ENCODE measurements at places on chromosomes 6 and 20.

DNA sequence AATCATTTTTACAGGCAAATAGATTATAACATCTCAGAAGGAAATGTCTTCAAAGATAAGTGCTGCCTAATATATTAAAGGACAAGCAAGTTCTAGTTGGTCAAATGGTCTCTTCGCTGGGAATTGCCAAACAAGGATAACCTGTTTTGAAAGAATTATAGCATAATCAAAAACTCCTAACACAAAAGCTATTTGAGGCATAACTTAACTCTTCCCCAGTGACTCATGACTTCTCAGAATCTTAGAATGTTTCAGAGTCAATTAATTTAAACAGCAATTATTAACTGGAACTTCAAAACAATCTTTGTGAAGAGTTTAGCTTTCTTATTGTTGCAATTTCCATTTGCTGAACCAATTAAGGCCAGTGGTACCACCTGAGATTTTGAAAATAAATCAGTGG is 126.6 kb downstream of the MTFR2 start:
- DNase-seq, result no peak

- no peak for DNase-seq
Measured at GRCh38 chr6:19752746-19753145, 84.4 kb upstream of the ID4 start.

DNA sequence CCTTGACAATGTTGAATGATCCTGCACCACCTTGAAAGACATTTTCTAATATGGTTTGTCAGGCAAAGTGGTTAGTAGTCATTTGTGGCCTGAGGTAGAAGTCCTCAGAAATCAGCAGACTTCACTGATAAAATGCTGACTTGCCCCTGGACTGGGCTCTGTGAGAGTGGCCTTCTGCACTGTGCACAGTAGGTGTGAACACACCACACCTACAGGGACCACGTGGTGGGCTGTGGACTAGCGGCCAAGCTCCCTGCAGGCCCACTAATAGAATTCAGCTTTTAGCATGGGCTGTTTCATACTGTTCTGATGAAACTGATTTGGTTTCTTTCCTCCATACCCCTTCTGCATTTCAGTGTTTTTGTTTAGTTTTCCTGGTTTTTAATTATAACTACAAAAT is 7.3 kb downstream of the BPHL start:
- no peak for DNase-seq

- DNase-seq, result no peak
Measured at GRCh38 chr6:41053041-41053440, at the start of gene APOBEC2. Gene APOBEC2 (plus strand): TSS chr6:41053202. CDS start chr6:41053348, 146 bp downstream.

GRCh38 chr20:38224531-38224930 is 36.0 kb downstream of the KIAA1755 start:
- no peak for DNase-seq
